NCI-H1105 (cell line): ENCODE measurements at places on chromosomes 1 and 21.
A peak's percentile ranks its signal among the peaks of the same experiment; 100 is the strongest.

GRCh38 chr1:4935807-4936206 is 281.4 kb downstream of the AJAP1 start:
- no peak for DNase-seq

DNA sequence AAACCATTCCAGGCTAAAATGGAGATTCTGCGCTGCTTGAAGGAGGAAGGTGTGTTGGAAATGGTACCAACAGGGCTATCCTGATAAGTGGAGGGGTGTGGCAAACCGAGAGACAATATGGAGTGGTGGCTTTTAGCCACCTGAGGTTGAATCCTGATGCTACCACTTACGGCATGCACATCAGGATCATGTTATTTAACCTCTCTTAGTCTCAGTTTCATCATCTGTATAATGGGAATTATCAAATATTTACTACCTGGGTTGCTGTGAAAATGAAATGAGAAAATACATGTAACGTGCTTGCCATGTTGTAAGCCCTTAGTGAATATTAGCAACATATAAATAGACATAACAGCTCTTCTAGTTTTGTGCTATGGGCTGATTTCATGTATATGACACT is 117.1 kb downstream of the TBX19 start:
- DNase-seq: no peak

GRCh38 chr1:68624233-68624632 is 127.4 kb upstream of the DEPDC1 start:
- DNase-seq: no peak

DNA sequence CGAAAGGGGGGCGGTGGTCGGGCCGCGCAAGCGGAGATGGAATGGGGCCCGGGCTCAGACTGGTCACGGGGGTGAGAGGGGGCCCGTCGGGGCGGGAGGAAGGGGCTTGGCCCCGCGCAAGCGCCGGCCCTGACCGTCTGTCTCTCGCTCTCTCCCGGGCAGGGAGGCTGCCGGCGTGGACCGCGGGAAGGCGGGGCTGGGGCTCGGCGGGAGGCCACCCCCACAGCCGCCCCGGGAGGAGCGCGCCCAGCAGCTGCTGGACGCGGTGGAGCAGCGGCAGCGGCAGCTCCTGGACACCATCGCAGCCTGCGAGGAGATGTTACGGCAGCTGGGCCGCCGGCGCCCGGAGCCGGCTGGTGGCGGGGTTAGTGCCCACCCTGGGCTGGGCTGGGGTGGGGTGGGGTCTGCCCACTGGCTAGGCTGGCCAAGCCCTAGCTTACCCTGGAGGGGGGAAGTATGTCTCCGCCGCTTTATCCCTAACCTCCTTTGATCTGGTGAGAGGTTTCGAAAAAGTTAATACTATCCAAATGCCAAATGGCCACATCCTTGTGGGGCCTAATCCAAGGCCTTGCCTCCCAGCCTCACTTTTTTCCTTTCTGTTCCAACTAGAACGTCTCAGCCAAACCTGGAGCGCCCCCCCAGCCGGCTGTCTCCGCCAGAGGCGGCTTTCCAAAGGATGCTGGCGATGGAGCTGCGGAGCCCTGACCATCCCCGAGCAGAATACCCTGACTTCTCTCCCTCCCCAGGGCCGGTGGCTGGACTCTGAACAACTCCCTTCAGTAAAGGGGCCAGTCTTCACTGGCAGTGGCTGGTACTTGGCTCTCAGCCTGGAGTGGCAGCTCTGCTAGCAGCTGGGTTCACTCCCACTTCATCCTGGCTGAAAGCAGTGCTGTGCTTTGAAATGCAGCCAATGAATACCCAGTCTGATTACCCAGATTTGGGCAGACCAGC is 636 bp upstream of the YRDC start:
- peak; percentile 72 for DNase-seq

- no peak for DNase-seq
These were observed 106.9 kb downstream of the LTN1 start for GRCh38 chr21:28885853-28886177.

GRCh38 chr1:53237638-53238037 is 680 bp downstream of the MAGOH start:
- DNase-seq: no peak

GRCh38 chr21:38469642-38470041 is 28.6 kb downstream of the ERG start:
- DNase-seq: no peak

DNA sequence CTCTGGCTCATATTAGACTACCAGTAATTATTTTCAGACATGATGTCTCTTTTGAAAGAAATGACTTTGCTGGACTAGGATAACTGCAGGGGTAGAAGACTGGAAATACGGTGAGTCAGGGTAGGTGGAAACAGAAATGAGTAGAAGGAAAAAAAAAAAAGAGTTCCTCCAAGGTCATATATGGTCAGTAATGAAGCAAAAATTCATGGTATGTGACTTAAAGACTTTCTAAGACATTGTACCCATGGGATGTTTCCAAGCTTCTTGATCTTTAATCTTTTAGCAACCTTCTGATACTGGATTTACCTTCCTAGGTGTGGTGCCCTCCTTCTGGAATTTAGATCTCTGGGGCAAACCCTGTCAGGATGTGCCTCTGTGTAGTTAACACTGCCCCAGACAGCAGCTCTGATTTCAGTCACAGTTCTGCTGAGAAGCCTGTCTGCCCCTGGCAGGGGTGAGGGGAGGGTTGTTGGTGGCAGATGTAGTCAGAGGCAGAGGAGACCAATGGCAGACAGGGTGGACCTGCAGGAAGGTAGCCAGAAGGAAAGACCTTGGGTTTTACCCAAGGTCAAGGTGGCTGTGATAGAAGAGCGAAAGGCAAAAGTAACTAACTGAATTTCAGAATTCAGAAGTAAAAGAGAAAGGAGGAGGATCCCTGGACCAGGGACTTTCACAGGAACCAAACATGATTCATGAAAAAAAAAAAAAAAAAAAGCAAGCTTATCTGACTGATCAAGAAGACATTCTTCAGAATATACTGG is 44.1 kb upstream of the BCL10 start:
- no peak for DNase-seq

DNA sequence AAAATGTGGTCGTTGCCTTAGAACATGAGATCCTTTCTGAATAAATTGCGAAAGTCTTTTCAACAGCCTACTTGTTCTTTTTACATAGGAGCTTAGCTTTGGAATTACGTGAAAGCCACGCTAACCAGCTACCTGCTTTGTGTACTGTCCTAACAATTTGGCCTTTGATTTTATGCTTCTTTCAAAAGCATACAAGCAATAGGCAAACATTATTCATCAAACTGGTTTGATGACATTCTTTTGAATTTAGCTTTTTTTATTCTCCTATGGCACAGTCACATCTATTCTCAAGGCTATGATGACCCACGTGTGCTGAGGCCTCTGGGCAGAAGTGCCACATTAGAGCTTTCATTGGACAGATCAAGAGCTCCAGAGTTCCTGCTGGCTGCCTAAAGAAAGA is 178.0 kb upstream of the DPT start:
- no peak for DNase-seq

DNA sequence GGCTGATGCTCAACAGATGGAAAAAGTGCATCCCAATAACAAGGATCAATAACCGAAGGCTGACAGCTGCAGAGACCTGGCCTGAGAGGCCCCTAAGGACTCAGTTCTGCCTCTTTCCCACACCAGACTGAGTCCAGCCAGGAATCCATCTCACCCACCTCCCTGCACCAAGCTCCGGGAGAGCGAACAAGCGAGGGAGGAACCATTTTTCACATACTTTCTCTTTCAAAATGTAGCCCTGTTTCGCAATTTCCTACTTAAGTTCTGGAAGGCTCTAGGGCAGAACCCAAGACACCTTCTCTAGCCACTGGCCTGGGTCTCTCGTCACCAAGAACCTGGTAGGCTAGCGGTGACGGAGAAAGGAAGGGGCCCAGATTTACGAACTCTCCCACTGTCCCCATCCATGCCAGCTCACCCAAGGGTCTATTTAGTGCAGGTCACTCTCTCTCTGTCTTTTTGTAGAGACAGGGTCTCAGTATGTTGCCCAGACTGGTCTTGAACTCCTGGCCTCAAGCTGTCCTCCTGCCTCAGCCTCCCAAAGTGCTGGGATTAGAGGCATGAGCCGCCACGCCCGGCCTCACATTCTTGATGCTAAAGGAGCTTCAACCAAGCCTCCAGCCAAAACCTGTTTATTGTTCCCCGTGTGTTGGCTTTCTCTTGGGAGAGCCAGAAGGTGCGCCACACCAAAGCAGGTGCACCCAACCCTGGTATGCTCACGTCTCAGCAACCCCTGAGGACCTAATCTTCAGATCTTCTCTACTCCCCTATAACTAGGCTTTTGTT is 10.9 kb upstream of the GNL2 start:
- DNase-seq: no peak

DNA sequence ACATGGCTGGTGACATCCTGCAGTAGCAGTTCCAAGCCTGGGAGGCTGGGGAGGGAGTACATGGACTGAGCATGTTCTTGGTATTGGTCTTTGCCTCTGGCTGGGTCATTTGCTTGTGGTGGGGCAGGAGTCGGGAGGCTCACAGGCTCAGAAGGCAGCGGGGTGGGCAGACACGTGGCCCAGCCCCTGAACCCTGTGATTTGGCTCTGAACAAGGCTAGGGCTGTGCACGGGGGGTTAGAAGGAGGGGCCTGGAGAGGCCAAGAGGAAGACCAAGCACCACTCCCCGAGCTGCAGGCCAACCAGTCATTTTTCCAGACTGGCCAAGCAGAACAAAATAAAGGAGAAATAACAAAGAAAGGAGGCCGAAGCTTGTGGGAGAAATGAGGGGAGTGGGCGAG is 9.7 kb upstream of the PRELP start:
- DNase-seq: no peak

DNA sequence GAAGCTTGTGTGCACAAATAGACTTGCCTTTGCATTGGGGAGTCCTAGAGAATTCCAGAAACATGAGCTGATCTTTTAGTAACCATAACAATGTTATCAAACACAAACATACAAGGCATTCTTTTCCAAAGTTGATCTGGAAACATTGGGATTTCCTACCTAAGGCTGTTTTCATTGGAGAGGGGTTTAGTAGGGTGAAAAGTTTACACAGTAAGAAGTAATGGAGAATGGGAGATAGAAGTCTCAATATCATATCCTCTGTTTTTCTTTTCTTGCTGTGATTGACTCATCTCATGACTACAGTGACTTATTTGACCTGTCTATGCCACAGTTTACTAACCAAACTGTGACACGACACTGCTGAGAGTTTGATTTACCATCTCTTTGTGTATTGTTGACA is 65.6 kb upstream of the PLA2G4A start:
- DNase-seq: no peak

GRCh38 chr1:74534241-74534640 is 21.8 kb upstream of the LRRC53 start:
- DNase-seq: no peak

GRCh38 chr1:76824106-76824505 is 43.2 kb upstream of the ST6GALNAC5 start:
- no peak for DNase-seq

GRCh38 chr21:45555557-45556301 is 13.5 kb upstream of the SLC19A1 start:
- DNase-seq: peak; percentile 62

DNA sequence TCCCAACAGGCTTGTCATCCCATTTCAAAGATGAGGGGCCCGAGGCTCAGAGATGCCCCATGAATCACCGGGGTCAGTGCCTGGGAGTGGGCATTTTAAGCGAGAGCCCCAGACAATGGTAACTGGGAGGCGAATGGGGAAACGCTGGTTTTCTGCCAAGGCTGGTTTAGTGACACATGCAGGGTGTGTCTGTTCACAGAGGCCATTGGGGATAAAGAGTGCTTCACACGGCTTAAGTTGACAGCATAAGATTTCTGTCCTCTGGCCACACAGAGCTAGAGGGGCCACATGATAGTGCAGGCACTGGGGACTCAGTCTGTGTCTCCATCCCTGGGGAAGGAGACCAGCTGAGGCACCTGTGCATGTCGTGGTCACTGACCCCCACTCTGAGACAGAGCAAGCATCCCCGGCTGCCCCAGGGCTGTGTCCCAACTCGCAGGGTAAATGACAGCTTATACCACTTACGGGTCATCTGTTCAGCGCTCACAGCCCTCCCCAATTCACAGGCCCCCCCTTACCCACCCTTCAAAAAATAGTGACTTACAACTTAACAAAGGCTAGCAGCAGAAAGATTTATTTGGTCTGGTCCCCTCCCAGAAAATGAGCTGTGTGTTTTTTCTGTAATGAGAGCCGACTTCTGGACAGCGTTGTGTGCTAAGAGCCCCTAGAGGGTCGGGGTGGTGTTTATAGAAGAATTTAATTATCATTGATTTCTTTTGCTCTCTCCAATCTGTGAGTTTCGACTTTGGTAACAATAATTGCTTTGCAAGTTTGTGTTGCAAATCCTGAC is 34.9 kb upstream of the ARHGEF16 start:
- DNase-seq: no peak

GRCh38 chr1:241389400-241389799 is 32.4 kb upstream of the RGS7 start:
- no peak for DNase-seq

GRCh38 chr1:51990478-51990965 is at the start of gene RAB3B:
TSS of gene RAB3B (minus strand) at chr1:51990700. CDS start at chr1:51977117, 13,583 bp downstream.
- peak; percentile 77 for DNase-seq

DNA sequence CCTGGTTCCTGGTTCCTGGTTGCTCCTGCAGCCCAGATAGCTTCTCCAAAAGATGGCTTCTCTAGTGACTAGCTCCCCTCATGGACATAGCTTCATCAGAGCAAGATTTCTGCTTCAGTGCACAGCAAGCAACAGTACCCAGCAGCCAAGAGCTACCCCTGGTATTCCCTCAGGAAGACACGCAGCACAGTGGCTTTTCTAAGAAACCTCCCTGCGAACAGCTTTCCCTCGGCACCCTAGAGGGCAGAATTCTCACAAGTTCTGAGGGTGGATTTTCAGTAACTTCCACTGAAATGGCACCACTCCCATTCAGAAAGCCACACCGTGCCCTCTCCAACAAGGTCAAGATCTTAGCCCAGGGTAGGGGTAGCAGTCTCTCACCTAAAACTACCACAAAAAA is 128.2 kb downstream of the EIF4G3 start:
- no peak for DNase-seq

- no peak for DNase-seq
These were observed 561.6 kb downstream of the PLA2G4A start for GRCh38 chr1:187390215-187390818.

DNA sequence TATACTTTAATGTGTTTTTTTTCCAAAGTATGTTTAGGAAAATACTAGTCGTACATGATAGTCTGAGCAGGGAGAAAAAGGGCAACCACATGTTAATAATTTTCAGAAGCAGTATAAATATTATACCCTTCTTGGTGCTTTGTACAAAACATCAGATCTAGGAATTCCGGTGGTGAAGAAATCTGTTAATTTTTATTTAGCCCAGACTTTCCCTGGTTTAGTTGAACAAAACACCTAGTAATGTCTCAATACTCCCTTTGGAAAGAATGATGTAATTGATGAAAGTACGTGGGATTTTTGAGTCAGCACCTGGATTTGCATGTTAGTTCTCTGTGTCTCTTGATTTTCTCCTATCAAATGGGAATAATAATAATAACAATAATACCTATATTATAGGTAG is 38.4 kb upstream of the KCNK2 start:
- DNase-seq: no peak

DNA sequence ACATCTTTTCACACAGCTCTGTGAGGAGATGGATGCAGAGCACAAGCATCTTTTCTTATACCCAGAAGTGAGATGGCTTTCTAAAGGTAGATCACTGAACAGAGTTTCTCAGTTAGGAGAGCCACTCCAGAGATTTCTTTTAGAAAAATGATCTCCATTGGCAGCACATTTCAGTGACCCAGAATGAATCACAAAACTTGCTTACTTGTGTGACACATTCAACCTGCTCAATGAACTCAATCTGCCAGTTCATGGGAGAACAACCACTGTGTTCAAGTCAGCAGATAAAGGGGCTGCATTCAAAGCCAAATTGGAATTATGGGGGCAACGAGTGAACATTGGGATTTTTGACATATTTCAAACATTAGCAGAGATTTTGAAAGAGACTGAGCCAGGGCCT is 78.3 kb downstream of the UCHL5 start:
- DNase-seq: no peak
